Neural crest cell (in vitro differentiated cells): ENCODE measurements at places on chromosomes 4 and X. TPM values are rescaled to one million over a fixed set of nuclear protein-coding genes. Genes with fewer than 3 reads are reported as not detected.
A peak's percentile ranks its signal among the peaks of the same experiment; 100 is the strongest.

- H3K36me3 ChIP-seq, result peaks cover 6% of the 10 kb centered on the region
- H3K4me3 ChIP-seq, result no peak overlapping the region
- no peaks in the 10 kb centered on the region for H3K27me3 ChIP-seq
- no peaks in the 10 kb centered on the region for H3K4me1 ChIP-seq
- DNase-seq, result no peak
Observed at GRCh38 chr4:117249333-117249732, 164.0 kb upstream of the TRAM1L1 start.

GRCh38 chr4:167020410-167020809 lies 213.9 kb downstream of the SPOCK3 start:
- H3K4me1 ChIP-seq, result no peaks in the 10 kb centered on the region
- no peak overlapping the region for H3K27ac ChIP-seq
- no peak overlapping the region for H3K4me3 ChIP-seq
- no peaks in the 10 kb centered on the region for H3K36me3 ChIP-seq
- DNase-seq, result no peak

GRCh38 chrX:123869488-123869887 lies 9.6 kb downstream of the XIAP start:
- no peak overlapping the region for H3K27ac ChIP-seq
- DNase-seq, result no peak
- no peak overlapping the region for H3K4me3 ChIP-seq
- no peaks in the 10 kb centered on the region for H3K27me3 ChIP-seq

GRCh38 chr4:150938417-150938816 lies 76.7 kb downstream of the LRBA start:
- H3K4me3 ChIP-seq, result no peak overlapping the region
- DNase-seq, result no peak
- no peak overlapping the region for H3K27ac ChIP-seq
- no peaks in the 10 kb centered on the region for H3K27me3 ChIP-seq
- H3K4me1 ChIP-seq, result peaks cover 5% of the 10 kb centered on the region
- no peaks in the 10 kb centered on the region for H3K36me3 ChIP-seq

PROM1 gene
- total RNA-seq, result 60.8 and 65.3 TPM in 2 replicates

DNA sequence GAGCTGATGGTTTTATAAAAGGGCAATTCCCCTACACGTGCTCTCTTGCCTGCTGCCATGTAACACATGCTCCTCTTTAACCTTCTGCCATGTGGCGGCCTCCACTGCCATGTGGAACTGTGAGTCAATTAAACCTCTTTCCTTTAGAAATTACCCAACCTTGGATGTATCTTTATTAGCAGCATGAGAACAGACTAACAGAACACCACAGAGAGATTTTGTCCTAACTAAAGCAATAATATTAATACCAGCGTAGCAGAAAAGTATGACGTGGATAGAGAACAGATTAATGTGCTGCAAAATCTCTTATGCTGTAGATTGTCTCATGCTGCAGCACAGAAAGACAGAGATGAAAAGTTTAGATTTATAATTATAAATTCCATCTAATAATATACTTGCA lies 23.1 kb downstream of the AIMP1 start:
- peaks cover 54% of the 10 kb centered on the region for H3K36me3 ChIP-seq
- H3K4me1 ChIP-seq, result no peaks in the 10 kb centered on the region
- no peak overlapping the region for H3K4me3 ChIP-seq
- DNase-seq, result no peak

DNA sequence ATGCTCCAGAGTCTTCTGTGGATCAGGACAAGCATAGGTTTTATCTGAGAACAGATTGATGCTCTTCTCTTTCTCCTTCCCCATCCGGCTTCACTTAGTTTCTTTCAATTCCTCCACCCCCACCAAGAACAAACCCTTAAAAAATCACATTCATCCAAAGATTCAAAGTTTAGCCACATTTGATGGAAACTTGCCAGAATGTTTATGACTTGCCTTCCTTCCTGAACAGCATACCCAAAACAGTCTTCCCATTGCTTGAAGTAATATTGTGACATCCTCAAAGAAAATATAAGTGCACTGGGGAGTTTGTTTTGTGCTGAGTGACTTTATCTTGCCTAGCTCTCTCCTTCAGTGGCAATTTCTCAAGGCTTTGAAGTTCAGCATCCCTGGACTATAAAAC lies 83.0 kb downstream of the MAGEB17 start:
- H3K27ac ChIP-seq, result no peak overlapping the region
- DNase-seq, result no peak
- no peaks in the 10 kb centered on the region for H3K4me1 ChIP-seq
- H3K27me3 ChIP-seq, result peaks cover 6% of the 10 kb centered on the region
- no peaks in the 10 kb centered on the region for H3K36me3 ChIP-seq

FAM184B gene
- 0.12 and 0.16 TPM in 2 replicates for total RNA-seq

DNA sequence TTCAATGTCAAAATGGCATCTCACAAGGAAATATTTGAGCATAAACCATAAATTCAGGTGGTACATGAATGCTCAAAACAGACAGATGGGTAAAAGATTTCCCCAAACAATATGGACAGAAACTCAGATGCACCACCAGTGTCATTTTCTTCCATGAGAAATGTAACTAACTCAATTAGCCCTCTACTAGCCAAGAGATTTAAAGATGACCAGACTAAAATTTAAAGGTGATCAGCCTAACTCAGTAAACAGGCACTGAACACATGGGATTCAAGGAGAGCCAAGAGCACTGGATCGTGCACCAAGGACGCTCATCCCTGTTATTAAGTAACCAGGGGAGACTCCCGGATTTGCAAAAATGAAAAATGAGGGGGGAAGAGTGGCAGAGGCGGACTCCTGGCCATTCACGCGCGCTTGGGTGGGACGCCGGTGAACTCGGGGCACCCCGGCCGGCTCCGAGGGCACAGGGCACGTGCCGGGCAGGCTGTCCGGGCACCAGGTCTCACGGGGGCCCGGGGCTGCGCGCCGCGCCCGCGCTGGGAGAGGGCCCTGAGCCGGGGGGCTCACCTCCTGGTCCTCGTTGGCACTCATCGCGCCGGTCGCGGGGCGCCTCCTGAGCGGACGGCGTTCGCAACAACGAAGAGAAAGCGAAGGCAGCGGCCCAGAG lies 490 bp downstream of the RWDD4 start:
- H3K4me1 ChIP-seq, result peaks cover 27% of the 10 kb centered on the region
- DNase-seq, result peak; percentile 14
- H3K27me3 ChIP-seq, result no peaks in the 10 kb centered on the region
- H3K36me3 ChIP-seq, result no peaks in the 10 kb centered on the region
- peak overlapping the region; percentile 92 for H3K4me3 ChIP-seq

- H3K4me1 ChIP-seq, result no peaks in the 10 kb centered on the region
- H3K36me3 ChIP-seq, result peaks cover 6% of the 10 kb centered on the region
- DNase-seq, result no peak
- H3K27me3 ChIP-seq, result no peaks in the 10 kb centered on the region
- H3K27ac ChIP-seq, result no peak overlapping the region
Observed at GRCh38 chrX:67622053-67622585, 78.3 kb downstream of the AR start.

RAB33A gene
- 16.7 and 18.5 TPM in 2 replicates for total RNA-seq

- DNase-seq, result no peak
- peak overlapping the region; percentile 84 for H3K27ac ChIP-seq
- H3K4me3 ChIP-seq, result peak overlapping the region; percentile 91
- H3K36me3 ChIP-seq, result peaks cover 2% of the 10 kb centered on the region
- H3K4me1 ChIP-seq, result peaks cover 11% of the 10 kb centered on the region
Observed at GRCh38 chrX:13652287-13652793, 601 bp upstream of the TCEANC start.
